ENCODE measurements at places on chromosomes 16 and 17. TPM values are rescaled to one million over a fixed set of nuclear protein-coding genes. Genes with fewer than 3 reads are reported as not detected.

Gene SLC12A3
- total RNA-seq, result not detected

- DNase-seq, result peak; percentile 24
Observed at GRCh38 chr17:74639704-74640151, 16.2 kb upstream of the CD300E start.

GRCh38 chr16:69036399-69037091 lies 68.9 kb upstream of the HAS3 start:
- no peak for DNase-seq

DNA sequence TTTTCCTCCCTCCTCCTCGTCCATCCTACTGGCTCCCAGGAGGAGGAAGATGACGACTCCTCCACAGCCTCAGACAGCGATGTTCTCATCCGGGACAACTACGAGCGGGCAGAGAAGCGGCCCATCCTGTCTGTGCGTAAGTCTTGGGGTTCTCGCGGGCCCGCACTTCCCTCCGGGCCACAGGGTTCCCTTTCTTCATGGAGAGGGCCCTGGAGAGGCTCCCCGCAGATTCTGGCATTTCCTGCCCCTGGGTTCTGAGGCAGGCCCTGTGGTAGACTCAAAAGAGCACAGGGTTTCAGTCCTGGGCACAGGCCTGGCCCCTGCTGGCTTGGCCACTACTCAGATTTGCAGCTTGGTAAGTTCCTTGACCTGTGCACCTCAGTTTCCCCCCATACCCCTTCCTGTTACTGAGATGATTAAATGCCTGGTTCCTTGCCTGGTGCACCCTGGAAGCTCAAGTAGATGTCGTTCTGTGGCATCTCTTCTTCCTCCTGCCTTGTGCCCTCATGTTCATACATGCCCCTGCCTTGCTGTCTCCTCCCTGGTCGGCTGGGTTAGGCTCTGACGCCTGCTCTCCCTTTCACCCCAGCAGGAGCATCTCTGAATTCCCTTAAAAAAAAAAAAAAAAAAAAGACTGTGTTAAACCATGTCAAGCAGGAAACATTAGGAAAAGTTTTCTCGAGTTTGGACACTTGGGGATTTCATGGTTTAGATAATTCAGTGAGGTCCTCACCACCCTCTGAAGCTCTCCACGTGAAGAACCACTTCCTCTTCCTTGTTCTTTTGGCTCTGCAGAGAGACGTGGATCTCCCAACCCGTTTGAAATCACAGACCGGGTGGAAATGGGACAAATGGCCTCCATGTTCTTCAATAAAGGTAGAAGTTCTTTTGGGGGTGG lies 14.3 kb upstream of the NAT9 start:
- no peak for DNase-seq

All from activated CD8-positive, alpha-beta T cell treated with anti-CD3 and anti-CD28 coated beads for 36 hours (primary cell).